ENCODE measurements at places on chromosomes 7 and 10.

DNA sequence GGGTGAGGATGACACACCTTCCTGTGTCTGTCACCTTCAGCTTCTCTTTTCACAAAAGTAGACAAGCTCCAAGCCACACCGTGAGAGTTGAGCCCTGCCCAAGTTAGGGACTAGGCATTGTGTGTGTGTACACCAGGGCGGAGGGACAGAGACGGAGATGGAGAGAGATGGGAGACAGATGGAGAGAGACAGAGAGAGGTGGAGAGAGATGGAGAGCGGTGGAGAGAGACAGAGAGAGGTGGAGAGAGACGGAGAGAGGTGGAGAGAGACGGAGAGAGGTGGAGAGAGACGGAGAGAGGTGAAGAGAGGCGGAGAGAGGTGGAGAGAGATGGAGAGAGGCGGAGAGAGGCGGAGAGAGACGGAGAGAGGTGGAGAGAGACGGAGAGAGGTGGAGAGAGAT lies 207.0 kb downstream of the DNAJB6 start:
- DNase-seq: no peak

DNA sequence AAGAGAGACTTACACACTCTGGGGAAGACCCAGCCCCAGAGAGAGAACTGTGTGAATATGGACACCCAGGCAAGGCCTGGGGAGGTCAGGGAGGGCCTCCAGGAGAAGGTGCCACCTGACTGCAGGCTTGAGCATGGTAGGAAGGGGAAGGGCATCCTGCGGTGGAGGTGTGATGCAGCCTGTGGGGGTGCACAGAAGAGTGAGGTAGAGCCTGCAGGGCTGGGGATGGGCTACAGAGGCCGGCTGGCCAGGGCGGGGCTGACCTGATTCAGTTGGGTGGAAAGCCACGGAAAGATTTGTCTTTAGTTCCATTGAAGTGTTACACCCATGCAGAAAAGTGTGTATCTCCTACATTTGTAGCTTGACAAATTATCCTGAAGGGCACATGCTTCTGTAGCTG lies 47.6 kb downstream of the ZMIZ1 start:
- peak; percentile 8 for DNase-seq

- no peak for DNase-seq
Observed at GRCh38 chr7:124655990-124656389, 109.6 kb downstream of the GPR37 start.

DNA sequence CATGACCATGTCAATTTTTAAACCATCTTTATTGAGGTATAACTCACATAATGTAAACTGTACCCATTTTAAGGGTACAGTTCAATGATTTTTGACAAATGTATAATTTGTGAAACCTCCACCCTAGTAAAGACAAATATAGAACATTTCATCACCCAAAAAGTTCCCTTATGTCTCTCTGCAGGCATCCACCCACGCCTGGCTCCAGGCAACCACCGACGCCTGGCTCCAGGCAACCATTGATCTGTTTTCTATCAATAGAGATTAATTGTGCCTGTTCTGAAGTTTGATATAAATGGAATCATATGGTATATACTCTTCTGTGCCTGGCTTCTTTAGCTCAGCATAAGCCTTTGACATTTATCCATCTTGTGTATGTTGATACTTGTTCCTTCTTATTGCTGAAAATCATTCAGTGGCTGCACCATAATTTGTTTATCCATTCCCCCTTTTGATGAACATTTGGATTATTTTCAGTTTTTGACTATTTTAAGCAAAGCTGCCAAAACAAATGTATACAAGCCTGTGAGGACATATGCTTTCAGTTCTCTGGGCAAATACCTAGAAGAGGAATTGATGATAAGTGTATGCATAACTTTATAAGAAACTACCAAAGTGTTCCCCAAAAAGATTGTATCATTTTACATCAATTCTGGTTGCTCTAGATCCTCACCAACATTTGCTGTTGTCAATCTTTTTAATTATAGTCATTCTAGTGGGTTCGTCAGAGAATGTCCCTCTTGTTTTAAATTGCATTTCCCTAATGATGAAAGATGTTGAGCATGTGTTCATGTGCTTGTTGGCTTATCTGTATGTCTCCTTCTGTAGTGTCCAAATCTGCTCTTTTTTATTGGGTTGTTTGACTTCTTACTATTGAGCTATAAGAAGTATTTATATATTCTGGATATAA lies 55.7 kb upstream of the HECTD2 start:
- DNase-seq: no peak

DNA sequence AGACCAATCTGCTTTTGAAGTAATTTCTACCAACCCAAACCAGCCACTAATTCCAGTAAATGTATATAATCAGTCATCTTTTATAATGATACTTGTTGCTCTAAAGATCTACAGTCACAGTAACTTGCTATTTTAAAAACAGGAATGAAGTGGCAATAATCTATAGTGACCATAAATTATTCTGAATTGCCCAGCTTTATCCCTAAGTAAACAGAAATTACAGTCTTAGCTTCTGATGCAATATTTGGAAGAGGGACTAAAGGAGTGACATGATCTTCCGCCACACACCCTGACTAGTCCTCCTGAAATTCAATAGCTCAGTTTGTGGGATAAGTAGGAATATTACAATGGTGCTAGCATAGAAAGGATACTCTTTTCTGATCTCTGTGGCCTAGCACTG lies 96.1 kb downstream of the ATE1 start:
- DNase-seq: no peak

- no peak for DNase-seq
Observed at GRCh38 chr7:46881507-46882127, 700.3 kb downstream of the TNS3 start.

- DNase-seq: no peak
Observed at GRCh38 chr10:118585234-118585633, 10.2 kb downstream of the PRLHR start.

DNA sequence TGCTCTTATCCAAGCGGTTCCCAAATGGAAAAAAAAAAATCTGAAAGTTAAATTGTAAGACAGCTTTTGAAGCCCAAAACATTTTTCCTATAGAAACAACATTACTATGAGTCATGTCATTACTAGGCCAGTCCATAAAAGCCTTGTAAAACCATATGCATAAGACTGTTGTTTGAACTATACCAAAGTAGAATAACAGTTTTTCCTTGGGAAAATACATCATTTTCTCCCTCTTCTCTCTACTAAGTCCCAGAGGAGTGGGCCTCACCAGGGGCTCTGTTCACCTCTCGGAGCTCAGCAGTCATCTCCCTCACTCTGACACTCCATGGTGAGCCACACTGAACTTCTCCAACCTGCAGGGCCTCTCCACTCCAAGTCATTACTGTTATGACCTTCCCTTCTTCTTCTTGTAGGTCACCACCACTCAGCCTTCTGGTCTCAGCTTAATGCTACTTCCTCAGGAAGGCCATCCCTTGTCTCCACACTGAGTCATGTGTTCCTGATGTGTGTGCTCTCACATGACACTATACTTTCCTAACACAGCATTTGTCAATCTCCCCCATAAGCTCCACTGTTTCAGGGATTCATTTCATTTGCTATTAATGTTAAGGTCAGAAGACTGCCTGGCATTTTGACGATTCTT lies 32.5 kb downstream of the ZNF438 start:
- no peak for DNase-seq
